ENCODE measurements at places on chromosomes 2 and 18.

- DNase-seq, result no peak
These were observed 6.7 kb downstream of the ZNF407 start for GRCh38 chr18:74604361-74604760.

DNA sequence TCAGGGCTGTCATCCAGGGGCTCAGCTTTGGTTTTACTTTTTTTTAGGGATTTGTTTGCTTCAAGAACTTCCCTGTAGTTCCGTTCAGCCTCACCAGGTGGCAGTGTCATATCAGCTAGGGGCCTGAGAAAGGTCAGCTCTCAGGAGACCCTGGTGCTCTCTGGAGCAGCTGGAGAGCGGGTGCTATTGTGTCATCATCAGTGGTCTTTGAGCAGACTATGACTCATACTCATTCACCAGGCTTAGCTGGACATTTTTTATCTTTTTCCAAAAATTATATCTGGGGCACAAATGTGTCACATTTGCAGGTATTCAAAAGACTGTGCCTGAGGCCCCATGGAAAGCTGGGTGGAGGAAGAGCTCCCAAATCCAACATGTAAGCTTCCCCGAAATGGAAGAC is 24.4 kb downstream of the ZNF892 start:
- peak; percentile 30 for DNase-seq

DNA sequence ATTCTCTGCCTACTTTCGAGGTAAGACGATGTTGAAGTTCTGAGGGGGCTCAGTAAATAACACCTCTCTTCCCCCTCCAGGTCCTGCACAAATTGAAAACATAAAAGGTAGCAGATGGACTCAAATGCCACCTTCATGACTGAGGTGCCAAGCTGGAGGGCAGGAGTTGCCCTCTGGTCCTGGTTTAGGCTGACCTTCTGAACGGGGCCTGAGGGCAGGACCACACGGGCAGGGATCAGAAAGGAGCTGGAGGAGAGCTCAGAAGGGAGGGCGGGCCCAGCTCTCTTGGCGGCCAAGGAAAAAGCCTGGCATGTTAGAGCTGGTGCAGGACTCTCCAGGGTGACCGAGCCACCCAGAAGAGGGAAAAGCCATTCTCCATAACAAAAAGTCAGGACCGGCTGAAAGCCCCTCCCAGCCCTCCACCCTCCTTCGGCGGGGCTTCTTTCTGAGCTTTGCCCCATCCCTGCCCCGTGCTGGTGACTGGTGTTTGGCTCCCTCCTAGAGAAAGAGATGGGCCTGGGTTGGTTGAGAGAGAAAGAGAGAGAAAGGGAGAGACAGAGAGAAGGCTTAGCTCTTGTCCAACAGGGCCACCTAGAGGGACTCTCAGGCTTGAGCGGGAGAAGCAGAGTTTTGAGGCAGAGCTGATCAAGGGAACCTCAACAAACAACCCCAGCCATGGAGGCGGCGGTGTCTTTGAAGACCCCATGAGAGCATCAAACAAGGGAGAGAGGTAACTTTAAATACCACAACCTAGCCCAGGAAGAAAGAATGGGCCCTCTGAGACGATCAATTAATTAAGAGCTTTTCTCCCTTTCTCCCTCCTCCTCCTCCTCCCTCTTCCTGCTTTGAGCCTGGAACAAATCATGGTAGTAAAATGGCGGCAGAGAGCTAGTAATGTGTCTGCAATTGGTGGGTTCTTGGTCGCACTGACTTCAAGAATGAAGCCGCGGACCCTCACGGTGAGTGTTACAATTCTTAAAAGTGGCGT is 50.8 kb downstream of the WIPF1 start:
- DNase-seq, result peak; percentile 53

- peak; percentile 12 for DNase-seq
These were observed 612.6 kb upstream of the ACVR2A start for GRCh38 chr2:147232225-147232669.

DNA sequence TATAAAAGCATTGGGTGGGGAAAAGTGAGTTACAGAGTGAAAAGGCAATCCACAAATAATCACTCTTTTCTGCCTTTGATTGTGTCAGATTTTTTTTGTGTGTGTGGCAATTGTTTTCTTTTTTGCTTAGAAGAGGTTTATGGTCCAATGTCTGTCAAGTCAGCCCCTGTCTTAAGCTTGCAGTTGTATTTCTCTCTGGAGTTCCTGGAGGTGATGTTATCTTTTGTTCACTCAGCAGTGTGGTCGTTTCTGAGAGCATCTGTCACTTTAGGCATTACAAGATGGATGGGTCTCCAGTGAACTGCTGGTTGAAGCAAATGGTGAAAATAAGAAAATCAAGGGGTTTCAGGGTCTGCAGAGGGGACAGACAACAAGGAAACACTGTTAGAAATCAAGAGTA is 121.3 kb downstream of the GREB1L start:
- DNase-seq, result no peak

DNA sequence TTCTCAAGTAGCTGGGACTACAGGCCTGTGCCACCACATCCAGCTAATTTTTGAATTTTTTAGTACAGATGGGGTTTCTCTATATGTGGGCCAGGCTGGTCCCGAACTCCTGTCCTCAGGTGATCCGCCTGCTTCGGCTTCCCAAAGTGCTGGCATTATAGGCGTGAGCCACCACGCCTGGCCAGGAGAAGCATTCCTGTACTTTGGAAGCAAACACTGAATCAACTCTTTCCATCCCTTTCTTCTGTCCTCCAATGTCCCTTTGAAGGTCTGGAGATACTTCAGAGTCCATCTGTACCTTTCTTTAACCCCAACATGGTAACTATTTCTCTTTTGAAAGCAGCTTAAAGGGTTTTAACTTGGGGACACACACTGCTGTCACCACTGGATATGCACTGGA is 23.6 kb upstream of the MAP4K4 start:
- no peak for DNase-seq

- no peak for DNase-seq
These were observed 135.7 kb downstream of the OTX1 start for GRCh38 chr2:63186331-63186730.

DNA sequence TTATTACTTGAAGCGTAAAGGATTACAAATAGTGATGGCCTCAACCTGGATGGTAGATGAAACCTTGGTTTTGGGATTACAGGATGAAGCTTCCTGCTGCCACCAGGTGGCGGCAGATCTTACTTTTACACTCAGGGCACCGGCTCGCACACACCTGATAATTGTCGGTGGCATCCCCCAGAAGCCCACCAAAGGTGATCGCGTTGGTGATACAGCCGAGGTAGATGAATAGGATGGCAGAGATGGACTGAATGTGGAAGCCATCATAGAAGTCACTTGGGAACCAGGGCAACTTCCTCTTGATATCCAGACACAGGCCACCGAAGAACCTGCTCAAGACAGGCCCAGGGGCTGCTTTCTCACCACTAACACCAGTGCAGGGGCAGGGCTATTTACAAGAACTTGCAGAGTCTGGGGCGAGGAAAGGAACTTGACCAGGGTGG is 51.8 kb downstream of the MTHFD2 start:
- peak; percentile 55 for DNase-seq

DNA sequence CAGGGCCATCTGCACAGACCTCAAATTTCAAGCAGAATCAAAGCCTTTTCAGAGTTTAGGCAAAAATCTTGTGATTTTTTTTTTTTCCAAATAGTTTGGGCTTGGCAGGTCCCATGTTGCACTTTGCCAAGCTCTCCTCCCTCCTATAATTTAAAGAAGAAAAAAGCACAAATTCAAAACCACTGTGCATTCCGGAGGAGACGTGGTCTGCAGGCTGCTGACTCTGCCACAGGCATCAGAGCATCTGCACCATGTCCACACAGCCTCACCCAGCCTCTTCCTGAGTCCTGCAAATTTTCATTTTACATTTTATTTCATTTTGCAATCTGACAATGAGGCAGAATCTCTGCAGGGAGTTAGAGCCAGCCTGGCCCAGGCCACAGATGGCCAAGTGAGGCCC is 15.7 kb upstream of the GPC1 start:
- no peak for DNase-seq

DNA sequence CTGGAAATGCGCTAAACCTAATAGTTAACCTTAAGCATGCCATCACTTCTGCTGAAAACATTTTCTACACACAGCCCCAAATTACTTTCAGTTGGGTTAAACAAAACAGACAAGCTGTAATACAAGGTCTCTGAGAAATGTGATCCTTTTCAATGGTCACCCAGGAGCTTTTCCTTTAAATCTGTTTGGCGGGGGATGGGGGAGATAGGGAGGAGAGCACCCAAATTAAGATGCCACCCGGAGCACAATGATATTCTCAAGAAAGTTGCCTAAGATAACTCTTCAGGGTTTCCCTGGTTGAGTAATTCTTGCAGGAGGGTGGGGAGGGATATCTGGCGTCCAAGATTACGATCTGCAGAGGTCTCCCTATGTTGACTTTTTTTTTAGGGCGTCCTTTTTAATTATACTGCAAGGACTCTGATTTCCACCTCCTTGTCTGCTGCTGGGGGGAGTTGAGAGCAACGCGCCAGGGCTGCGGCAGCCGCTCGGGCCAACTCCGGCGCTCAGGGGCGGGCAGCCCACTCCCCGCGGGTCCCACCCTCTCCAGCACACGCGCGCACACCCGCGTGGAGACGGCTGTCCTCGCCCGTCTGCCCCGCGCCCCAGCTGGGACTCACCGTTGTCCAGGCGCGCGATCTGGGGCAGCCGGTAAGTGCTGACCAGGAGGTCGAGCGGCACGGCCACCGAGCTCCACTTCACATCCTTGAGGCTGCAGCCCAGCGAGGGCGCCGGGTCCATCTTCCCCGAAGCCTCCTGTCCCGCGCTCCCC is 807 bp downstream of the GAREM1 start:
- DNase-seq, result no peak

GRCh38 chr2:39696101-39696553 is 30.4 kb downstream of the TMEM178A start:
- DNase-seq, result no peak

- no peak for DNase-seq
These were observed 162.0 kb downstream of the CAPN13 start for GRCh38 chr2:30645081-30645744.

DNA sequence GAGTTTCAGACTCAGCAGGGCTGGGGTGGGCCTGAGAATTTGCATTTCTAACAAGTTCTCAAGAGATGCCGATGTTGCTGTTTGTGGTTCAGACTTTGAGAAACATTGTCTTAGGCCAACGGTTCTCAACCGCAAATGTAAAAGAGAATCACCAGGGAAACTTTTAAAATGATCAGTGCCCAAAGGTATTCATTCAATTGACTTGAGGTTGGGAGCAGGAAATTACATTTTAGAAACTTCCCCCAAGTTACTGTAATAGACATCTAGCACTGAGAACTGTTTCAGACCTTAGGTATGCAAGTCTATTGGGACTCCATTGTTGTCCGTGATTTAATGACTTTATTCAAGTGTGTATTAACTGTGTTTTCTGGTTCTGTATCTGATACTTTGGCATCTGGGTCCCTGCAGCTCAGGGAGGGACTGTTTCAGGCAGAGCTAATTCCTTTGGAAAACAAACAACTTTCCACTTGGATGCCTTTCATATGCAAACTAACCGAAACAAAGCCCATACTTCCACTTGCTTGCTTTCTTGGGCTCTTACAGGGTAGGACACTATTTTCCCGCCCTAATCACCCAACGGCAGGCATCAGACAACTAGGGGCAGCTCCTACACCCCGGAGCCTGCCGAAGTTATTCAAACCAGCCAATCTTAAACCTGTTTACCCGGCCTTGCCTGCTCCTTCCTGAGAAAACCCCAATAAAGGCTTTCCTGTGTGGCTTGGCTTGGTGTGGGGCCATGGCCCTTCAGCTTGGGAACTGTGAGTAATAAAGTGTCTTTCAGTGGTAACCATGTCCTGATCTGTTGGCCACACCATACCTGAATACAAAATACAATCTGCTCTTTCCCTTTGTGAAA is 97.6 kb downstream of the POLE4 start:
- peak; percentile 47 for DNase-seq

GRCh38 chr2:179129574-179130238 is 79.8 kb upstream of the CCDC141 start:
- DNase-seq, result peak; percentile 23

DNA sequence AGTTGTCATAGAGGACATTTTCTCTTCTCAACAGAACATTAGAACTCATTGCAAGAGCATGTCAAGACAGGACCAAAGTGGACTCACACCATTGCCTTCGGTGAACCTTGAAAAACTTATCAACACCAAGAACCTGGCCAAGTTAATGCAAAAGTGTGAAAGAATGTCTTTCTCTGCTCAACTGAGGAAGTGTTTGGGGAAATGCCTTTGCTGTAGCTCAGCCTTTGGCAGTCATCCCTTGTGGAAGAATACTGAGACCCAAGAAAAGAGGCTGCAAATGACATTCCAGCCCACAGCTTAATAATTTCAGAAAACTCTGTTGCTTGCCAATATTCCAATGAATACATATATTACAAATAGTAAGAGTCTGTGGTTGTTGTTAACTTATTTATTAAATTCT is 728.8 kb upstream of the PIK3C3 start:
- DNase-seq, result no peak

DNA sequence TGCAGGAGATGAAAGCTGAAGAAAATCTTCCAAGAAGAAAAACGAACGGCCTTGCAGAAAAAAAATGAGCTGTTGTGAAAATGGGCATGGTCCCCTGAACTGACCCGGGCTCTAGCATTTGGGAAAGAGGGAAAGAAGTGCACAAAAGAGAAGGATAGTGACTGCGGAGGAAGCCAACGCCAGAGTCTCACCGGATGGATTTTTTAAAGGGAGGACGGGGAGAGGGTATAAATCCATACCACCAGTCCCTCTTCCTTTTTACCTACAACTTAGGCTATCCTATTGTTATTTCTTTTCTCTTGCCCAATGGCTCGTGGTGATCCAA is 601 bp downstream of the WDR35 start:
- DNase-seq, result no peak

GRCh38 chr18:36745219-36745975 is 83.4 kb downstream of the TPGS2 start:
- DNase-seq, result no peak

DNA sequence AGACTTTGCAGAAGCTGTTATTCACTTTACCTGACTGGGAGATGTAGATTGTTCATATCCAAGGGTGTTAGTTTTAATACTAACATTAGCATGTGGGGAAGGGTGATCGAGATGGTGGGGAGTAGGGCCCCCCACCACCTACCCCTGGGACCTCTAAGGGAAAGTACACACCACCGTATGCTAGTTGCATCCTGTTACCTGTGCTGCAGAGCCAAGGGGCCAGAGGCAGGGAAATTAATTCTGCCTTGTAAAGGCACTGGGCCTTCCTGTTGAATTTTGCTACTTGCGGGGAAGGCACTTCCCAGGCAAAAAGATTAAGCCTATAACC is 9.0 kb downstream of the STEAP3 start:
- DNase-seq, result no peak

DNA sequence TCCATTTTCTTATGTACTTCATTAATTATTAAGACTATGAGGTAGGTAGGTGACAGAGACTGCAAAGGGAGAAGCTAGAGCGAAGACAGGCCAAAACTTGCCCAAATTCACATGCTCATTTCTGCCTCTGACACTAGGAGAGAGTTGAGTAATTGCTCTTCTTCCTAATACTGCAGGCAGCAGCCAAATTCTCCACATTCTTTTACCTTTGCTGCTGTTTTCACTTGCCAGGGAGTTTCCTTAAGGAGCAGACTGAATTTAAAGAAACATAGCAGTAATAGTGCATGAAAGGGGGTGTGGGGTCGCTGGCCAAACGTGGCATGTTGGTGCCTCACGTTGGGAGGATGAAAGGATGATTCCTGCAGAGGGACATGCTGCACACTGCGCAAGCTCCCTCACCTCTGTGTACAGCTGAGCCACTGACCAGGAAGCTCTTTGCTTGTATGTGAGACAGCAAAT is 12.3 kb downstream of the CRIM1 start:
- no peak for DNase-seq

GRCh38 chr18:43275546-43275945 is 1.7 kb downstream of the SYT4 start:
- DNase-seq, result no peak

GRCh38 chr2:217790195-217790594 is 212.6 kb downstream of the TNS1 start:
- peak; percentile 26 for DNase-seq

GRCh38 chr2:112817082-112817689 is 19.4 kb downstream of the IL1B start:
- DNase-seq, result no peak

Data from activated CD4-positive, alpha-beta T cell treated with anti-CD3 and anti-CD28 coated beads, Interleukin-10, Interleukin-2, amounts not matched to agents 100 ng/mL and 50 ng/mL, durations not matched to agents 16 hours and 8 hours (primary cell).